ENCODE measurements at places on chromosomes 12 and 14. TPM values are rescaled to one million over a fixed set of nuclear protein-coding genes. Genes with fewer than 3 reads are reported as not detected.
A peak's percentile ranks its signal among the peaks of the same experiment; 100 is the strongest.

Gene KDM2B
- total RNA-seq, result 158 TPM

DNA sequence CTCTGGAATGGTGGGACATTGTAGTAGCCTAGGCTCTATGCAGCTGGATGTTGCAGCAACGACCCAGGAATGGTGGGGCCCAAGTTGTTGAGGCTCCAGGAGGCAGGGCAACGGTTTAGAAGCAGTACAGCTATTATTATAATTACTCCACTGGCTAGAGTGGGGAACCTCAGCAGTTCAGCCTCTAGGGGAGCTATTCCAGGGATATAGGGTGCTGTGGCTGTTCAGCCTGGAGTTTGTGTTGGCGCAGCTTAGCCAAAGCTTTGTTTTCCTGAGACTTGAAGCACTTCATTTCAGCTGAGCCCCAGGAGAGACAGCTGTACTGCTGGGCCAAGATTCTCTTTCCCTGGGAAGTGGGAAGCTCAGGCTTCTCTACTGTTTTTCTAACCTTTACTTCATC is 1023.0 kb upstream of the ATXN7L3B start:
- DNase-seq, result peak; percentile 51
- H3K27ac ChIP-seq, result no peak overlapping the region
- no peaks in the 10 kb centered on the region for H3K36me3 ChIP-seq
- H3K27me3 ChIP-seq, result no peaks in the 10 kb centered on the region
- H3K4me3 ChIP-seq, result no peak overlapping the region

- H3K36me3 ChIP-seq, result no peaks in the 10 kb centered on the region
These were observed 974 bp upstream of the TNS2 start for GRCh38 chr12:53048780-53049401.

DNA sequence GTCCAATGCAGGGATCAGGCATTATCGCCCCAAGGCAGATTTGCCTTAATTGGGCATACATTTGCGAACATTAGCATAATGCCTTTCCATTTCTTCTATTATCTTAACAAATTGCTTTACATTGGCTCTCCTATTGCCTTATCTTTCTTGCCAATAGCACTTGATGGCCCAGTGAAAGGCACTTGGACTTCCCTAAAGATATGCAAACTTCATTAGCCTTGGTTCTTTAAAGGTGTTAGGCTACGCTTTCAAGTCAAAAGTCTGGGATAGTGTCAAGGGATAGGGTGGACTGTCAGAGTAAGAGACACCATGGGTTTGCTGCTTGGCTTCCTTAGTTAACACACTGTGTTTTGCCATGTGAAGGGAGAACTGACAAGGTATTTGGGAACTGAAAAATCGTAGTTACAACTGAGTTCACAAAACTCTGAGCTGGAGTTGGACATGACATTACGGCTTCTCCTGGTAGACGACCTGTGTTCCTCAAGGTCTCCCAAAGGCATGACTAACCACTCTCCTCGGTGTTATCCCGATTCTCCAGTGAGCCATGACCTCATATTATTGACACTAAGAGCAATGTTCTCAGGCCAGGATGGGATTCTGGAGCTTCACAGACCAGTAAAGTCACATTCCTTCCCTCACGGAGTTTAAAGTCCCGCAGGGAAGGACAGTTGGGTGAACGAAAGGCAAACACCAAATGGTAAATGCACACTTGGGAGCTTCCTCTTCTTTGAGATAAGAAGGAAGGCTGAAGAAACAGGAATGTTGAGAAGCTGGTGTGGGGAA is 65.2 kb downstream of the TBC1D30 start:
- DNase-seq, result no peak
- no peak overlapping the region for H3K27ac ChIP-seq
- H3K36me3 ChIP-seq, result no peaks in the 10 kb centered on the region
- no peak overlapping the region for H3K4me3 ChIP-seq
- no peaks in the 10 kb centered on the region for H3K27me3 ChIP-seq

Gene TOMM20L
- not detected for total RNA-seq

Gene VDR
- 0.09 TPM for total RNA-seq

Measured in neural progenitor cell (in vitro differentiated cells).